ENCODE measurements at places on chromosomes 12 and 14. TPM values are rescaled to one million over a fixed set of nuclear protein-coding genes. Genes with fewer than 3 reads are reported as not detected.

- no peak overlapping the region for H3K27ac ChIP-seq
- peaks cover 37% of the 10 kb centered on the region for H3K4me1 ChIP-seq
- DNase-seq: no peak
- no peaks in the 10 kb centered on the region for H3K36me3 ChIP-seq
Observed at GRCh38 chr12:113189361-113189760, 3.8 kb downstream of the RITA1 start.

DNA sequence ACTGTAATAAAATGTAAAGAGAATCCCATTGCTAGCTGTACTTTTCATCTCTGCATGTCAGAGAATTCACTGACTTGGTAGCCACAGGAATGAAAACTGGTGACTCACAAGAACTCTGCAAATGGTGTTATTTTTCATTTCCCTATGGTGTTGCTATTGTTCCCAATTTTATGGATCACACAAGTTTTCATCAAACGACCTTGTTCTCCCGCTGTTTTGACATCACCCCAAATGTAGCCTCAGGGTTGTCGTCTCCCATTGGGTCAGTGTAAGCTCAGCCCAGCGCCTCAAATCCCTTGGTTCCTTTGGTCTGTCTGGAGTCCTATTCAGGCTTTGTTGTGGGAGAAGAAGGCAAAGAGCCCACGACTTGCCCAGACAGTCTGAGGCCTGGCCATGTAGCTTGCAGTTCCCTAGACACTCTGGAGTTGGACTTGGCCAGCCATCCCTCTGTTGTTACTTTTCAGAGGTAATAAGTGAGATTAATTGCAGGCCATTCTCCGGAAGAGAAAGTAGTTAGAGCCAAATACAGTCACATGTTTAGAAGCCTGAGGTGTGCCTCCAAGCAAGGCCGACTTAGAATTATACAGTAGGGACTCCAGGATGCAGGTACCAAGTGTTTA lies 159.2 kb downstream of the TGFB3 start:
- H3K4me1 ChIP-seq: peaks cover 74% of the 10 kb centered on the region
- no peaks in the 10 kb centered on the region for H3K36me3 ChIP-seq
- no peak overlapping the region for H3K4me3 ChIP-seq
- H3K27ac ChIP-seq: peak overlapping the region; percentile 98

DNA sequence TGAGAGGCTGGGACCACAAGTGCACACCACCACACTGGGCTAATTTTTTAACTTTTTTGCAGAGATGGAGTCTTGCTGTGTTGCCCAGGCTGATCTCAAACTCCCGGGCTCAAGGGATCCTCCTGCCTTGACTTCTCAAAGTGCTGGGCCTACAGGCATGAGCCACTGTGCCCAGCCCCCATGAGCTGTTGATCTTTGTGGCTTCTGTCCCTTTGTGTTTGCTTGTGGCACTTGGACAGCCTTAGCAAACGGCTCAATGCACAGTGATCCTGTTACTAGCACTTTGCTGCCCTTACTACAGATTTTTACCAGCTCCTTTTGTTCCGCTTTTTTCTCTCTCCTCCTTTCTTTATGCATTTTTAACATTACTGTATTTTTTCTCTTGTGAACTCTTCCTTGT lies 25.3 kb upstream of the EVL start:
- no peaks in the 10 kb centered on the region for H3K27me3 ChIP-seq
- no peaks in the 10 kb centered on the region for H3K36me3 ChIP-seq
- DNase-seq: no peak
- H3K4me3 ChIP-seq: no peak overlapping the region
- peaks cover 48% of the 10 kb centered on the region for H3K4me1 ChIP-seq

- no peaks in the 10 kb centered on the region for H3K4me1 ChIP-seq
- peaks cover 43% of the 10 kb centered on the region for H3K36me3 ChIP-seq
- no peak overlapping the region for H3K4me3 ChIP-seq
- no peak for DNase-seq
- no peak overlapping the region for H3K27ac ChIP-seq
Observed at GRCh38 chr14:70563417-70563816, 28.6 kb upstream of the ADAM20 start.

DNA sequence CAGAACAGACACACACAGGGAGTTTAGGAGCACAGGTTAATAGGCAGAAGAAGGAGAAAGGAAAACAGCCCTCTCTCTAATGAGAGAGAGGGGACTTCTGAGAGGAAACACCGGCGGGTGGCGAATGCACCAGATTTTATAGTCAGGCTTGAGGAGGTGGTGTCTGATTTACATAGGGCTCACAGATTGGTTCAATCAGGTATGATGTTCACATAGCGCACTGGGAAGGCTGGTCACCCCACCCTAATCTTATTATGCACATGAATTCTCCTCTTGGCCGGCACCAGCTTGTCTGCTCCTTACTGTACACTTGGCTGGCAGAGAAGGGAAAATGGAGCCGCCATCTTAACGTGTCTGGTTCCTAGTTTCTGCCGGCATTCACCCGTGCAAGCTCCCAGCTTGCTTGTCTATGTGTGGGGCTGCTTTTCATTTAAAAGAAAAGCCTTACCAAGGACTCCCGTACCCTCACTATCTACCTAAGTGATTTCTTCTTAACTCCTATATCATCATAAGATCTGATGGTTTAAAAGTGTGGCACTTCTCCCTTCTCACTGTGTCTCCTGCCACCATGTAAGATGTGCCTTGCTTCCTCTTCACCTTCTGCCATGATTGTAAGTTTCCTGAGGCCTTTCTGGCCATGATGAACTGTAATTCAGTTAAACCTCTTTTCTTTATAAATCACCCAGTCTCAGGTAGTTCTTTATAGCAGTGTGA lies 15.1 kb downstream of the BCAT1 start:
- peaks cover 11% of the 10 kb centered on the region for H3K36me3 ChIP-seq
- peak overlapping the region; percentile 39 for H3K27ac ChIP-seq
- DNase-seq: no peak
- no peak overlapping the region for H3K4me3 ChIP-seq
- peaks cover 29% of the 10 kb centered on the region for H3K4me1 ChIP-seq
- no peaks in the 10 kb centered on the region for H3K27me3 ChIP-seq

DNA sequence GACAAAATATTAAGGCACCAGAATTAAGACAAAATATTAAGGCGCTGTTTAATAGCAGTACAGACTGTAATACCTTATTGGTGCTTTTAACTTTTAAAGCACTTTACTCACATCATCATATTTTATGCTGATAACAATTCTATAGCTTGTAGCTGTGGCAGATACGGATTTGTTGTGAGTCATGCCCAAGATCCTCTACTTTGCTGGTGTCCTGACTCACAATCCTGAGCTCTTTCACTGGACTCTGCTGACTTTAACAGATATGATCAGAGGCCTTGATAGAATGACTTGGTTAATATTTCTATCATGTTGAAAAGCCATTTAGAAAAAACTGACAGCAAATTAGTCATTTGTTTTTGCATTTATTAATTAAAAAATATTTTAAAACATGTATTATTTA lies 99.0 kb upstream of the PKP2 start:
- DNase-seq: no peak
- H3K4me1 ChIP-seq: no peaks in the 10 kb centered on the region
- H3K4me3 ChIP-seq: no peak overlapping the region
- no peaks in the 10 kb centered on the region for H3K36me3 ChIP-seq
- no peak overlapping the region for H3K27ac ChIP-seq
- peaks cover 14% of the 10 kb centered on the region for H3K27me3 ChIP-seq

GOLGA3 gene
- 199 TPM for total RNA-seq

CCDC197 gene
- not detected for total RNA-seq

RASSF3 gene
- 30.9 TPM for total RNA-seq

PROX2 gene
- not detected for total RNA-seq

Data from chondrocyte (in vitro differentiated cells).